ENCODE measurements at places on chromosomes 7 and 10.

GRCh38 chr10:530717-531116 lies 158.8 kb downstream of the DIP2C start:
- DNase-seq, result no peak

- DNase-seq, result no peak
Measured at GRCh38 chr7:35695473-35695850, 527 bp upstream of the HERPUD2 start.

DNA sequence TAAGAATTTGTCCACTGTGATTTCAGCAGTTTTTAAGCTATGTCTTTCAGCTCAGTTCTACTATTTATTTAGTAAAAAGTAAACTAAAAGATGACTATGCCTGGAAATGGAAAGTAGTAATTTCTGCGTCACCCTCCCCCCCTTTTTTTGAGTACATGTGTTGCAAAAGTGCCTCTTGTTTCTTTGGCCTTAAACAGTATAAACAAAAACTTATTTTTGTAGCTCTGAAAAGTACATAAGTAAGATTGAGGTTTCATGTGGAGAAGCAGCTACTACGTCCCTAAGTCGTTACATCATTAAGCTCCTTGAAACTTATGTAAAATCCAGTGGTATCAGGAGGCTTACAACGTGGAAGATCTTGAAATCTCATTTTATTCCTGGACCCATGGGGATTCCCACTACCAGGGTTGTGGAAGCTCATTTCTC lies 46.3 kb upstream of the HBP1 start:
- no peak for DNase-seq

GRCh38 chr10:72094574-72094973 lies 6.2 kb upstream of the SPOCK2 start:
- DNase-seq, result no peak

GRCh38 chr10:1698185-1698584 lies 39.1 kb downstream of the ADARB2 start:
- no peak for DNase-seq

- no peak for DNase-seq
Measured at GRCh38 chr10:131899116-131899690, 1.6 kb upstream of the PPP2R2D start.

DNA sequence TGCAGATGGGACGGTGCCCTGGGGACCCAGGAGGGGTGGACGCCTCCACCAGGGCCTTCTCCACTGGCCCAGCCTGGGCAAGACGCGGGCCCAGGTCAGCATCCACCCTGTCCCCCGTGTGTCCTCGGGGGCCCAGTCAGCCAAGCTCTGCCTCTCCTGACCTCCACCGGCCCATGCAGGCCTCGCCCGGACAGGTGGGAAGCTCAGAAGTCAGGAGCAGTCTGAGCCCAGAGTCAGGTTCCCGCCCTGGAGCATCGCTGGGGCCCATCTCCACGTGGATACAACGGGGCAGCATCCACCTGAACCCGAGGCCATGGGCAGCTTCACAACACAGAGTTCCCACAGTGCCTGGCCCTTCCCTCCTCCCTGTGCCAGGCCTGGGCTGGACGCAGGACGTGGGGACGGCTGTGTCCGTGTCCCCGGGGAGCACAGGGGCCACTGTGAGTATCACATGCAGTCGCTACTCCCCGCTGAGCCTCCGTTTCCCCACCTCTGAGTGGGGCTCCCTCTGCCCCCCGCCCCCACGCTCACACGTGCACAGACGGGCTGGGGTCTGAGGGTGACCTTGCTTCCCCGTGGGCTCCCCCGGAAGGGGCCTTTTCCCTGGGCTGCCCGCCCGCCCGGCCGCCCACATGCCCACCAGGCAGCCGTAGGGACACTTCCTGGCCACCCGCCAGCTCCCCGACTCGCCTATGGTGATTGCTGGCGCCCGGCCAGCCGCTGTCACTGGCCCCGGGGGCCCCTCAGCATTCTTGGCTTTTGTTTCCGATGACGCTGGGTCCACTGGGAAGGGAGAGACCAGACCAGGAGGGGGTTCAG lies 64.3 kb downstream of the PDGFA start:
- DNase-seq, result no peak

DNA sequence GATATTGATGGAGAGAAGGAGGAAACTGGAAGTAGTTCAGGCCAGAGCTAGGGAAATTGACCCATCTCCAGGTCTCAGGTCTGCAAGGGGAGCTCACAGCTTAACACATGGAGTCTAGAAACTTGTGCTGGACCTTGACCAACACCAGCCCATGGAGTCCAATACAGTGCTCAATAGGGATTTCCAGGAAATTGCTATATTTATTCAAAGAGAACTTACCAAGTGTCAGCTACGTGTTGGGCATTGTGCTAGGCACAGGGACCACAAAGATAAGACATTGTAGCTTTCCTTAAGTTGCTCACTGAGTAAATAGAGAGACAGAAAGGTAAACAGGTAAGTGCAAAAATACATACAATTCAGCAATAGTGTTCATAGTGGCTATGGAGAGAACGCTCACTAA lies 72.7 kb upstream of the ATRNL1 start:
- DNase-seq, result peak; percentile 72

- DNase-seq, result no peak
Measured at GRCh38 chr7:39892361-39892760, 57.7 kb upstream of the CDK13 start.

- no peak for DNase-seq
Measured at GRCh38 chr7:45543473-45543872, 30.7 kb upstream of the ADCY1 start.

Data from esophagus muscularis mucosa (tissue), 4 donors.